NCI-H82 (cell line): ENCODE measurements at places on chromosomes 7 and 10.

- peak; percentile 58 for DNase-seq
Observed at GRCh38 chr7:5594616-5595544, 171.2 kb upstream of the TNRC18 start.

DNA sequence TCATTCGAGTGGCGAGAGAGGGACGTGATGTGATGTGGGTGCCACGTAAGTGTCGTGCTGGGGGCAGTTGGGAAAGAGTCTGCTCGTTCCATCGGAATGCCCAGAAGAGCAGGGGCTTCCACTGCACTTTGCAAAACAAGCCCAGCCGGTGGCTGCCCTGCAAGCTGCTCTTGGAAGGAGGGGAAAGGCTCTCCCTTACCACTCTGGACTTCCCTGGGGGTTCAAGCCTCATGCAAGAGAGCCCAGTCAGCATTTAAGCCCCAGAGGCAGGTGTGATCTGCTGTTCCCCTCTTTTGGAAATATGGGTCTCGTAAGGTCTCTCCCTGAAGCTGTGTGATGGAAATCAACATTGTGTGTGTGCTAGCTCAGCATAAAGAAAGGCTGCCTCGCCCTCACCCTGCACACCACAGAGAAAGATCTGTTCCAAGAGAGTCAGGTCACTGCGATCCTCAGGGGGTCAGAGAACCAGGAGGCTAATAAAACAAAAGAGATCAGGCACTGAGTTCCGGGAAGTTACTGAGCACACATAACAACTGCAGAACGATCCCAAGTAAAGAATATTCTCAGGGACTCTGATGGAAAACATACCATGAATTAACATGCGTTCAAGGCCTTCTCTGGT, 212.5 kb downstream of the ADAM12 start:
- DNase-seq = no peak

DNA sequence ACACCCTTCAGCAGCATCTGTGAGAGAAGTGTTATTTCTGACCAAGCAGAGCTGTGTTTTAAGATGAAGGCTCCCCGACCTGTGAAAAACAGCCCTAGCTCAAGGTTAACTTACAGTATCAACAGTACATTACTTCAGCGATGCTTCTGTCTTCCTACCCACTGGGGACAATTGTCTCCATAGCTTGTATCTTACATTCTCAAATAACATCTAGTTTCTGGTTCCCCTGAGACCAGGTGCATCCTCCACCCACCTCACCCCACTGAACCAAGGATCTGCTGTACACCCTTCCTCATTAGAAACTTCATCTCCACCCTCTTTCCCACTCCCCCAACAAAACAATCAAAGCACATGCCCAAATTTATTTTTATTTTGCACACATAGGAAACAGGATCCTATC, 102.0 kb downstream of the VOPP1 start:
- DNase-seq = no peak

- no peak for DNase-seq
Observed at GRCh38 chr7:69365651-69366192, 232.6 kb upstream of the AUTS2 start.

- DNase-seq = no peak
Observed at GRCh38 chr7:45390180-45390579, 184.0 kb upstream of the ADCY1 start.

DNA sequence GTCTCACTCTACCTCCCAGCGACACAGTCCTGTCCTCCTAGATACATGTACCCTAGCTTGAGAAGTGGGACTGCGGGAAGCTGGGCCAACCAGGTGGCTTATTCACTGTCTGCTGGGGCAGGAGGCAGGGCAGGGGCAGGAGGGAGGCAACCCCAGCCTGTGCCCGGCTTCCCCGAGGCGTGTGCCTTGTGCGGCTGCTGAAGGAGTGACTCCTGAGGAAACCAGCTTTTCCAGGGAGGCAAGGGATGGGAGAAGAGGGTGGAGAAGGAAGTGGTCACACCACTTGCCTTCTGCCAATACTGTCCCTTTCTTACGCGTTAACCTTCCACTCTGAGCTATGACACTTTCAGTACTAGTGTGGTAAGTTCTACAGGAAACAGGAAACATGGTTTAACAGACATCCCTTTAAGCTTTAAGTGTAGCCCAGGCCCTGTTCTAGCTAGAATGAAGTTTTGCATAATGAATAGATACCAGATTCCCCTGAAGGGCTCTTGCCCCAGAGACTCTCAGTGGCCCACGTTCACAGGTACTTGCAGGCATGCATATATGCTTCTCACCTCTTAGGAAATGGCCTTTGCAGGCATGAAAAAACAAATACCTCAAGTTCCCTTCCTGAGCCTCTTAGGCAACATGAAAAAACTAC, 40.6 kb downstream of the SYPL1 start:
- no peak for DNase-seq

DNA sequence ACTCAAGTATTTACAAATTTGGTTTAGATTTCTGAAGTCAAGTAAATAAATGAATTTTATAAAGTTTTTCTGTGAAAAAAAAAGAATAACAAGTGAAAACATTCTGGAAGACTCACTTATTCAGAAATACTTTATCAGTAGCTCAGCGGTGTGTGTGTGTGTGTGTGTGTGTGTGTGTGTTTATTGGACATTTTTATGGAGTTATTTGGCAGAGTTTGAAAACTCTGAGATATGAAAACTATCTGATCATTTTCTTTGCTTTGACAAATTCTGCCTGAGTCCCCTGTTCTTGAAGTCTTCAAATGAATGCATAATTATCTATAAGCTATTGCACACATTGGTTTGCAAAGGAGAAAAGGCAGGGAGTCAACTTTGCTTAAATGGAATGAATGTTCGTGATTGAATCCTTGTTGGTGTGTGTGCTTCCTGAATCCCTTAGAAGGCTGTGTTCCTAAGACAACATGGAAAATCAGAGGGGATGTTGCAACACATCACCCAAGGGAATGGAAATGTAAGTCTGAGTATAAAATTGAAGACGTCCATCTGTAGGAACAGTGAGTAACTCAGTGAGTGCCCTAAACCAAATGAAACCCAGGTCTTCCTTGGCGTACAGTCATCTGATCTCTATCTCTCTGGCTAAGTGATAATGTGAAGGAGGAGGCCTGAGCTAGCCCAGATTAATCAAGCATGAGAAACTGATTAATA, 160.9 kb downstream of the REEP3 start:
- no peak for DNase-seq

- no peak for DNase-seq
Observed at GRCh38 chr10:124724279-124725027, 19.7 kb downstream of the FAM53B start.

- DNase-seq = peak; percentile 43
Observed at GRCh38 chr10:125158601-125159485, 1.5 kb downstream of the CTBP2 start.

DNA sequence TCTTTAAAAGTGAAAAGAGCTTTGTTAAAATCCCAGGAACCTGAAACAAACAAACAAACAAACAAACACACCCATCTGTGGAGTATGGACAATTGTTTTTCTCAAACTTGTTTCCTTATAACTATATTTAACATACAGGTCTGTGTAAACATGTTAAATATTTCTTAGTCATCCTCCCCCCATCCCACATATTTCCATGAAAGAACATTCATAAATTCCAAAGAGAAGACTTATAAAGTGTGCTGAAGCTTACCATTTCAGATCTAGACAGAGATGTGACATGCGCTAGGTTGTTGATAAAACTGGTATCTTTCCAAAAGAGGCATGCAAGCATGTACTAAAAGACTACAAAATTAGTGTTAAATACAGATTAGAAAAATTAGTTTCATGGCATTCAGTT, 6.5 kb downstream of the FKBP14 start:
- DNase-seq = no peak

GRCh38 chr10:123854498-123854897, 37.1 kb downstream of the CPXM2 start:
- no peak for DNase-seq

GRCh38 chr10:79140855-79141254, 72.1 kb downstream of the ZMIZ1 start:
- no peak for DNase-seq

DNA sequence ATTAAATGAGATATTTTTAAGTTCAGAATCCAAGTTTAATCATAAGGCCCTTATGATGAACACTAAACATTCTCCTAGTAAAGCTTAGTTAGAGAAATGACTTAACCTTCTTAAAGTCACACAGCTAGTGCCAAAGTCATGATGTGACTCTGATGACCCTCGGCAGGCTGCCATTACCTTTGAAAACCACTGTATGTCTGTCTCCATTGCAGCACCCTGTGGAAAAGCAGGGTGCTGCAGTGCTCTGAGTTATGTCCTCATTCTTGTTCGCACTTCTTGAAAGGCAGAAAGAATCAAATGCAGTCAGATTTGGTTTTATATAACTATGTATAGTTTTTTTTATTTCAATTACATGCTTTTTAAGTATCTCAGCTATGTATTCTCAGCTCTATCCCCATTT, 105.0 kb downstream of the PHTF2 start:
- DNase-seq = no peak

GRCh38 chr7:47600199-47601118, 18.5 kb upstream of the TNS3 start:
- DNase-seq = no peak

GRCh38 chr7:128163473-128163872, 77.6 kb upstream of the LEP start:
- no peak for DNase-seq

- peak; percentile 32 for DNase-seq
Observed at GRCh38 chr10:123972481-123973401, 81.1 kb upstream of the CPXM2 start.

- DNase-seq = no peak
Observed at GRCh38 chr7:136884492-136884891, 16.0 kb downstream of the CHRM2 start.

DNA sequence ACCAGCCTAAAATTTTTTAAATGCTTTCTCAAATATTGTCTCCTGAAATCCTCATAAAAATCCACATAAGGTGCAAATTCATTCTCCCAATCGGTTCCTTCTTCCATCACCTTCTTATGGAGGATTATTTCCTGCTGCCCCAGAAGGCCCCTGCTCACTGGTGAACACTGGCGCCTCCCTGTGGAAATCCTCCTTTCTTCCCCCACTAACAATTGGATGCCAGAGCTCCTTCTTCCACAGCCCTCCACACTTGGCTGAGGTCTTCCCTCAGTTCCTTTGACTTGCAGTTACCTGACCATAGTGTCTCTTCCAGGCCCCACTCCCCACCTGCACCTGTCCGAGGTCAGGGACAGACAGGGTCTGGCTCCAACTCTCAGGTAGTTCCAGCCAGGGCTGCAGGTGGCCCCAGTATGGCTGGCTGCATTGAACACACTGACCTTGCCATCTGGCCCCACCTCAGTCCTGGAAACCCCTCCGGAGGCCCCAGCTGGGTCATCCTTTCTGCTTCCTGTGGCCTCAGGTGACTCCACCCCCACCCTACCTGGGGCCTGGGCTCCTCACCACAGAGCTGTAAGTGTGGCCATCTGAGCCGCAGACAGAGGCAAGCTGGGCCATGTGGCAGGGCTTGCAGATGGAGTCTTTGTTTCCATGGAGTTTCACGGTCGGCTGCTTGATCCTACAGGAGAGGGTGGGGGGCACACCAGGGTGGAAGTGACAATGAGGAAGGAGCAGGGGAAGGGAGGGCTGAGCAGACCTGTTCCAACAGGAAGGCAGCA, 18.4 kb downstream of the SPOCK2 start:
- peak; percentile 64 for DNase-seq

DNA sequence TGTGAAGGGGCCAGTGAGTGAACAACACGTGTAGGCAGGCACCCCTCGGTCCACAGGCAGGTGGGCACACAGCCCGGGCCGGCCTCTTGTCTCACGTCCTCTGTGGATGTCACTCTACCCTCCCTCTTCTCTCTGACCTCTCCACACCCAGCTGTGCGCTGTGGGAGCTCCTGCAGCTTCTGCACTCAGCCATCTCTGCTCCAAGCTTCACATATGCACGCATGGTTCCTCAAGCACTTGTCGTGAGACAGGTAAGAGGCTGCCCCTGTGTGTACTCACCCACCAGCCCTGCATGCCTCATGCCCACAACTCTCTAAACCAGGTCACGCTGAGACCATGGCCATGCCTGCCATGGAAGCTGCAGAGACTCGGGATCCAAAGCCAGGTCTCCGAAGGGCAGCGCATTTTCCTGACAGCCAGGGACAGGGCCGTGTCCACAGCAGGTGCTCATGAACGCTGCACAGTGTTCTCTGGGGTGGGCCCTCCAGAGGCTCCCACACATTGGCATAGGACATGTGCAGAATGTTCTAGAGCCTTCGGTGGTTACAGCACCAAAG, 477.5 kb downstream of the PTPRN2 start:
- no peak for DNase-seq

GRCh38 chr7:41624818-41625217, 78.1 kb downstream of the INHBA start:
- no peak for DNase-seq

GRCh38 chr7:29248713-29249382, 54.3 kb downstream of the CHN2 start:
- DNase-seq = no peak

GRCh38 chr10:5343979-5344378, 20.8 kb upstream of the UCN3 start:
- DNase-seq = no peak

DNA sequence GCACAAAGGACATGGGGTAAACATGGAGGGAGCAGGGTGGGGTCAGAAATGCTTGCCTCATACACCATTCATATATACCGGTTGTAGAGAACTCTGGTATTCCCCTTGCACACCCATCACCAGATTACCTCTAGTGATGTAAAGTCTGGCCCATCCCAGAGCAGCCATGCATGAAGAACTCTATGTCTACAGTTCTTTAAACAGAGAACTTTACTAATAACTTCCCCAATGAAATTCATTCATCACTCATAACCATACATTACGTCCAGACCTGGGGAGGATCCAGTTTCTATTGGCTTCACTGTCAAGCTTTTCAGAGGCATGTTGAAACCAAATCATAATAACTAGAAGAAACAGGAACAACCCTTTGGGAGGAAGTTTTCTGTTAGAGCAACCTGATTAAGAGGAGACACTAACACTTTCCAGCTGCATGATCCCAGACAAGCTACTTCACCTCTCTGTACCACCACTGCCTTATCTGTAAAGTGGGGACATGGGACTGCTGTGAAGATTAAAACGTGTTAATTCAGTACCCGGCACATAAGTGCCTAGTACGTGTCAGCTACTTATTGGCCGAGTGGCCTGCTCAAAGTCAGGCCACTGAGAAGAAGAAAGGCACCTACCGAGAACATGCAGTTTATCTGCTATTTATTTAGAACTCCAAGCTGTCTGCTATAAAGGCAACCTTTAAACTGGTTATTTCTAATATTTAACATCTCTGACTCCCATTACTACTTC, 59.7 kb downstream of the IGF2BP3 start:
- DNase-seq = no peak

GRCh38 chr7:156158693-156159092, 346.4 kb upstream of the SHH start:
- no peak for DNase-seq

GRCh38 chr7:95607561-95607960, 11.2 kb upstream of the PDK4 start:
- DNase-seq = no peak

GRCh38 chr7:94656925-94657731, 1.2 kb upstream of the SGCE start:
- DNase-seq = peak; percentile 57

- no peak for DNase-seq
Observed at GRCh38 chr7:44541876-44542610, 913 bp upstream of the NPC1L1 start.

GRCh38 chr7:27364344-27364758, 121.7 kb downstream of the EVX1 start:
- no peak for DNase-seq

GRCh38 chr10:108422286-108422685, 1257.8 kb upstream of the SORCS1 start:
- DNase-seq = no peak

- no peak for DNase-seq
Observed at GRCh38 chr10:68606918-68607317, 46.8 kb downstream of the TET1 start.
